ENCODE measurements at places on chromosomes 1 and 21. TPM values are rescaled to one million over a fixed set of nuclear protein-coding genes. Genes with fewer than 3 reads are reported as not detected.

The RPTN gene
- not detected for total RNA-seq

The CACHD1 gene
- total RNA-seq: 6.4 TPM

- no peak for DNase-seq
Observed at GRCh38 chr21:37862536-37862935, 53.7 kb downstream of the KCNJ6 start.

- DNase-seq: no peak
Observed at GRCh38 chr1:76830373-76830772, 36.9 kb upstream of the ST6GALNAC5 start.

- DNase-seq: no peak
Observed at GRCh38 chr1:62092110-62092509, 102.5 kb upstream of the L1TD1 start.

DNA sequence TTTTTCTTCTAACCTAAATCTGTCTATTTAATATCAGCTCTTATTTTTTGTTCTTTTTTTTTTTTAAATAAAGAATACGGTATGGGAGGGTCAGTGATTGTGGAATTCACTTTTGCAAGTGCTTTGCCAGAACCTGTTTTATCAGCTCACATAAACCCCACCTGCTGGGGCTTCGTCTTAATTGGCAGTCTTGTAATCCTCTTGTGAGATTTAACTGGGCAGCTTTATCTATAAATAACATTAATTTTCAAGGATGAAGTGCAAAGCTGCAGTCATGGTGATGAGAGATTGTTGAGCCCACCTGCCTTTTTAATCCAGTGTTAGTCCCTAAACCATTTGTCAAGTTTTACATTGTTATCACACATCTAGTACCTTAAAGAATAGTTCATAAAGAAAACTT lies 18.2 kb upstream of the PDC start:
- DNase-seq: no peak

DNA sequence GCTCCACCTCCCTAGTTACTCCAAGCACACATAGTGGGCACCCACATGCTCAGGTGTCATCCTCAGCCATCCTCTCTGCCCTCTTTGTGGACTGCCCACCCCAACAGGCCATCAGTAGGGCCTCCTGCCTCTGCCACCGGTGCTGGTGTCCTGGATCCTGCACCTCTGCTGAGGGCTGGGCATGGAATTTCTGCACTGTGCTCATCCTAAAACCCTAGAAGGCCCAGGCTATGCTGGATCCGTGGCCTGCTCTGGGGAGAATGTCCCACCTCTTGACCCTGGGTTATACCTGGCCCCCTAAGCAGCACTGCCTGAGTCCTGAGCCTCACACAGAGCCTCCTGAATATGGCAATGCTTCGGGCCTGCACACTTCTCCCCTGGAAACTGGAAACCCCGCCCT lies 318.3 kb downstream of the MATN1 start:
- no peak for DNase-seq

- DNase-seq: no peak
Observed at GRCh38 chr21:36241717-36242116, 78.3 kb upstream of the MORC3 start.

GRCh38 chr1:55078470-55078869 lies 39.1 kb downstream of the PCSK9 start:
- no peak for DNase-seq

- no peak for DNase-seq
Observed at GRCh38 chr1:209583408-209583807, at the start of gene CAMK1G. Gene CAMK1G (plus strand): TSS chr1:209583714. CDS start chr1:209594984, 11,270 bp downstream.

DNA sequence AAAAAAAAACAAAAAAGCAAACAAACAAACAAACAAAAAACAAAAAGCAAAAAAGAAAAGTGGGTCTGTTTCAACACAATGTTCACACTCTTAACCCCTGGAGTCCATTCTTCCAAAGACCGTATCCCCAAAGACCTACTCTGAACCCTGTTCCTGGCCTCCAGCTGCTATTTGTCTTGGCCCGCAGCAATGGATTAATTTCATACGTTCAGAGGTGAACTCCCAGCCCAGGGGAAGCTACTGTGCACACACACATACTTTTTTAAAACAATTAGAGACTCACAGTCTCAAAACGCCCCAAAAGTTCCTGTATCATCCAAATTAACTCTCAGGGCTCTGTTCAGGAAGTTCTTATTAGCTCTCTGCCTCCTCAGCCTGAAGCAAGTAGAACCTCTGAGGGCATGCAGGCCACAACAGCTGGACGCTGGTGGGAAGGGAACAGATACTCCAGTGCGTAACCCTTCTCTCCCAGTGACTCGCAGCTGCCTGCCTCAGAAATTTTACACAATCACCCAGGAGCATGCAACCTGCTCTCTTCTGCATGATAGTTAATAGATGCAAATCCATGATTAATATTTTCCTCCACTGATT lies 395.4 kb downstream of the RRAGC start:
- DNase-seq: no peak

The CELA3B gene
- not detected for total RNA-seq

DNA sequence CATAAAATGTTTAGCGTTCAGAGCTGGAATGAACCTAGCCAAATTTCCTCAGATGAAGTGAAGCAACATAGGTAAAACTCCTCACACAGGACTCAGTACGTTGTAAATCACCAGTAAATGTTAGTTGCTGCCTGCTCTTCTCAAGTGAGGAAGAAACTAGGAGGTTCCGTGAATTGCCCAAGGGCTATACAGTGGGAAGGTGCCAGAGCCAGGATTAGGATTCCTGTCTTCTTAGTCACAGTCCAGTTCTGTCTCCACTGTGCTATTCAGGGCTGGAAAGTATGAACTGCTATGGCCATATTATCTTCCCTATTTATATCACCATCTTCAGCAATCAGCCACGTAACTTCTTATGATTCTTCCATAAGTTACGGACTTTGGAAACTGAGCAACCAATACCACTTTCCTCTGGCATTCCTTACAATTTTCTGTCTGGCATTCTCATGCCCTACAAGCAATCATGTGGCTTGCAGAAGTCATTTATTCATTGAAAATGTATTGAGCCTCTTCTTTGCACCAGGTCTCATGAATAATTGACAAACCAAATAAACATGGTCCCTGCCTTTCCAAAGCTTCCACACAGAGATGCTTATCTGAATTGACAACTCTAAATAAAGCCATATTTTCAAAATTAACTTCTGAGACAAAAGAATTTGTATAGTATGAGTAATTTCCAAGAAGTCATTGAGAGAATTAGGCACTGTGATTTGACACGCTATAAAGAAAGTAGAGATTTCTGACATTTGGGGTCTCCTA lies 271.6 kb upstream of the SGIP1 start:
- no peak for DNase-seq

The ZNF644 gene
- 37.5 TPM for total RNA-seq

The ADAMTS4 gene
- total RNA-seq: 6.9 TPM

The CD1B gene
- not detected for total RNA-seq

GRCh38 chr1:59057211-59057694 lies 239.6 kb upstream of the FGGY start:
- DNase-seq: peak; percentile 94

The TNNI3K gene
- 78.4 TPM for total RNA-seq

The GPR37L1 gene
- 0.21 TPM for total RNA-seq

The CDC42SE1 gene
- total RNA-seq: 35.7 TPM

DNA sequence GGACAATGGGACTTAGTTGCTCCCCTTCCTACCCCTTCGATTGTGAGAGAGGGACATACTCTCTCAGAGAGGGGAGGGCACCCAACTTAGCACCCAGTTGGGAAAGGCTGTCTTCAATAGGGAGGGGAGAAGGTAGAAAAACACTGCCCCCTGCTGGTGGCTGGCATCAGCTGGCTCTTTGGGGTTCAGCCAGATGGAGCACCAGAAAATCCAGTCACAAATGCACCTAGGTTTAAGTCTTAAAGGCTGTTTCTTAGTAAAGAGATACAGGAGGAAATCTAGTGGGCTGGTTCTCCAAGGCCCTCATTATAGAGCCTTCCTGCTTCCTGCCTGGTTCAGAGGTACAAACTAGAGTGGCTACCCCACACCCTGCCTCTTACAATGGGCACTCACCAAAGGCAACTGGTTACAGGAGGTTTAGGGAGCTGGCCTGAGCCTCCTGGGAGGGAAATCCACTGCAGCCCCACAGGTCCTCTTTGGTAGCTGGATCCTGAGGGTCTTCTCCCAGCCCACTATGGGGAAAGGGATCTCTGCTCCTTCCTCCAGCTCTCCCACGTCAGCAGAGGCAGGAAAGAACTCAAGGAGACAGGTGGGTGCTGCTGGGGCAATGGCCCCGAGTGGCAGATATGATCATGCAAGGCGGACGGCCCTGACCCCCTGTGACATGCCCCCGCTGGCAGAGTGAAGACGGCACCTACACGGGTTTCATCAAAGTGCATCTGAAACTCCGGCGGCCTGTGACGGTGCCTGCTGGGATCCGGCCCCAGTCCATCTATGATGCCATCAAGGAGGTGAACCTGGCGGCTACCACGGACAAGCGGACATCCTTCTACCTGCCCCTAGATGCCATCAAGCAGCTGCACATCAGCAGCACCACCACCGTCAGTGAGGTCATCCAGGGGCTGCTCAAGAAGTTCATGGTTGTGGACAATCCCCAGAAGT lies 28.3 kb downstream of the EIF2D start:
- peak; percentile 77 for DNase-seq

GRCh38 chr1:115184260-115184950 lies 95.1 kb upstream of the TSPAN2 start:
- DNase-seq: no peak

The ERVH48-1 gene
- not detected for total RNA-seq

DNA sequence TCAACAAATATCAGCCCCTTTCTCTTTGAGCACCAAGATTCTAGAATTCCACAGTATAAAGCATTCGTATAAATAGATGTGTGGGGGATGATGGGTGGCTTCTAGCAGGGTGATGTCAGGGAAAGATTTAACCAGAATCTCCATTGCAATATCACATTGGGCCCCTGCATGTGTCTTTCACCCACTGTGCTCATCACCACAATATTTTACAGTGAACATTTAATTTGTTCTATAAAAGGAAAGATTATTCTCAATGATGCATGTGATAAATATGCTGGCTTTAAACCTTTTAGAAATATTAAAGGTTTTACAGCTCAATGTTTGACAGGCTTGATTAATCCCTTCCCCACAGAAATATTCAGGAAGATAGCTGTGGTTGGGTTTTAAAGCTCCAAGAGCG lies 457.8 kb upstream of the DAB1 start:
- DNase-seq: no peak

GRCh38 chr1:219020386-219020785 lies 153.3 kb upstream of the LYPLAL1 start:
- DNase-seq: no peak

DNA sequence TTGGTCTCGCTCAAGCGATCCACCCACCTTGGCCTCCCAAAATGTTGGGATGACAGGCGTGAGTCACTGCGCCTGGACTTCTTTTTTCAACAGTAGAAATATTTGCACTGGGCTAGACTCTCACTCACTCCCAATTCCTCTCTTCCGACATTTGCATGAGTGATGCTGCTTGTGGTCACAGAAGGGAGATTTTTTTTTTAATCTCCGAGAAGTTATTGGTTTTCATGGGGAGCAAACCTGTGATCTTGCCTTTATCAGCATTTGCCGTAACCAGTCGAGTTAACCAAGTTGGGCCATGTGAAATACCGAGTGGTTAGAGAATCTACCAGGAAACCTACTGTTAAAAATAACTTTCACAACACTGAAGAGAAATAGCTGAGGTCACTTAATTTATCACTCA lies 21.1 kb downstream of the ERG start:
- DNase-seq: no peak

The REN gene
- 0.89 TPM for total RNA-seq

The SAMSN1 gene
- total RNA-seq: 4.7 TPM

The LRRC71 gene
- 0.31 TPM for total RNA-seq

The GPR25 gene
- not detected for total RNA-seq

The NFIA gene
- 108 TPM for total RNA-seq

GRCh38 chr1:205770618-205771017 lies 4.7 kb downstream of the RAB29 start:
- DNase-seq: no peak

DNA sequence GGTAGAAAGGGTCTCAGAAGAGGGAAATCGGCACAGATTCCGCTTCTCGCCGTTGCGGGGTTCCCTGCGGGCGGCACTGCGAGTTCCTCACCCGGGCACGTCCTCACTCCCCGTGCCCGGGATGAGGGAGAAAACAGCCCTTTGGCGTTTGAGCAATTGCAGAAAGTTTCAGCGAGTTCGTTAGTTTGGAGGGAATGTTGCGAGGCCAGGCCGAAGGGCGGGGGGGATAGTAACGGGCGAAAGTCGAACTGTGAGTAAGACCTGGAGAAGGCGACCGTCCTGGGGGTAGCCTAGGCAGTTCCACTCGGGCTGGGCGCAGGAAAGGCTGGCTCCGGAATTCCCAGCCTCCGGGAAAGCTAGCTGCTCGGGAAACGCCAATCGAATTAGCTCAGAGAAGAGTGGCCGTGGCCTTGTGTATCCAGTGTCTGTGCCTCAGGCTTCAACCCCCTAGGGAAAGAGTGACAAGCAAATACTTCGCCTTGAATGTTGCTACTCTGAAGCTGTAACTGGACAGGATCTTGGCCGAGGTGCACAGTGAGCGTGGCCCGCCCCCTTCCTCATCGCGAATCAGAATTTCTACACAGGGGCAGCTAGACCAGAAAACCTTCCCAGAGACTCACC lies 787 bp downstream of the PTGFR start:
- DNase-seq: peak; percentile 64

The HUNK gene
- total RNA-seq: 0.37 TPM

GRCh38 chr1:6052543-6053205 lies 7.0 kb downstream of the KCNAB2 start:
- peak; percentile 70 for DNase-seq

- DNase-seq: no peak
Observed at GRCh38 chr1:244642526-244642925, 10.4 kb upstream of the DESI2 start.

GRCh38 chr1:97936976-97937375 lies 16.1 kb upstream of the DPYD start:
- no peak for DNase-seq

- DNase-seq: no peak
Observed at GRCh38 chr1:155648207-155649147, 38.5 kb downstream of the MSTO1 start.

- DNase-seq: no peak
Observed at GRCh38 chr1:237032029-237032428, 10.0 kb upstream of the RYR2 start.

DNA sequence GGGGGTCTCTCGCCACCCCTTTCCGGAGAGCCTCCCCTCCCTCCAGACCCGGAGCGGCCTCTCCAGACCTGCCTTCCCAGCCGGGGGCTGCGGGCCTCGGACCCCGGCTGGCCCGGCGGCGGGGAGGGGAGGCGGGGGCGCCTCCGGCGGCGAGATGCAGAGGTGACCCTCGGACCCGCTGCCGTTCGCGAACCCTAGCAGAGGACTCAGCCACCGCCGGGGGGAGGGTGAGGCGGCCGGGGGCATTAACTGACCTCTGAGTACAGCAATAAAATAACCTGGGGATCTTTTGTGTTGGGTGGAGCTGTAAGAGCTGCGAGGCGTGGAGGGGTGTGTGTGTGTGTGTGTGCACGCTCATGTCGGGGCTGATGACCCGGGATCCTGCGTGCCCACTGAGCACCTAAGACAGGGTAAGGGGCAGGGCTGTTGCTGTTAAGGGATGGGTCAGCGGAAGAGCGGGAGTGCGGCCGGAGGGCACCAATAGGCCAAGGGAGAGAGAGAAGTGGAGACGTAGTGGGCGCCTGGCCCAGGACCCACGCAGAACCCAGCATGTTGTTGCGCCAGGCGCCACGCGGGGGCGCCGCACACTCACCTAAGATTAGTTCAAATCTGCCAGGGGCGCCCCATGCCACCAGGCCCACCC lies 6.3 kb downstream of the HAPLN2 start:
- peak; percentile 81 for DNase-seq
